ENCODE measurements at places on chromosomes 1 and 21. TPM values are rescaled to one million over a fixed set of nuclear protein-coding genes. Genes with fewer than 3 reads are reported as not detected.

Gene TFAP2E
- 0.47 TPM for total RNA-seq

Gene TSSK3
- 0.51 TPM for total RNA-seq

Gene EFCAB14
- total RNA-seq: 67.0 TPM

Gene CFHR4
- not detected for total RNA-seq

Gene EIF3I
- total RNA-seq: 297 TPM

Gene GNAT2
- 1.2 TPM for total RNA-seq

Gene ASCL5
- total RNA-seq: not detected

Data from activated T-helper 1 cell treated with anti-CD3 and anti-CD28 coated beads, Interleukin-12 subunit alpha, Interleukin-12 subunit beta, Interleukin-2, Interleukin-4 antibody, amounts not matched to agents 30 ng/mL and 10 ng/mL and 1 ng/mL, durations not matched to agents 14 hours and 24 hours and 36 hours (primary cell).